ENCODE measurements at places on chromosomes 1 and 21.

GRCh38 chr1:52296345-52296744 lies 69.7 kb downstream of the CC2D1B start:
- DNase-seq, result no peak

GRCh38 chr1:164563721-164564360 lies 4.9 kb downstream of the PBX1 start:
- no peak for DNase-seq

DNA sequence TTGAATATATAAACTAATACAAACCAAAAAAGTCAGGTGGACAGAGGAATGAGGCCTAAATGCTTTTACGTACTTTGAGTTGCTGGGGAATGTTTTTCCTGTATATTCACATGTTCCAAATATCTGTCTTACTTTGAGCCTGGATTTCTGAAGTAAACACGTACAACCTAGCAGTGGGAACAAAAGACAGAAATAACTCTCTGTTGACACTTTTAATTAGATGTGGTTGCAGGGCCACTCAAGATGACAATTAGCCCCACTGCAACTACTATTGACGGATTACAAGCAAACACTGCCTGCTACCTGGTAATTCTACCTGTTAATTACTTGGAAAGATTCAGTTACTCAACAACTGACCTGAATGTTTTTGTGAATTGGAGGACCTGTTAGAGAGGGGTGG lies 196.9 kb downstream of the TTLL7 start:
- no peak for DNase-seq

GRCh38 chr1:8862528-8862927 lies 16.0 kb downstream of the ENO1 start:
- no peak for DNase-seq

DNA sequence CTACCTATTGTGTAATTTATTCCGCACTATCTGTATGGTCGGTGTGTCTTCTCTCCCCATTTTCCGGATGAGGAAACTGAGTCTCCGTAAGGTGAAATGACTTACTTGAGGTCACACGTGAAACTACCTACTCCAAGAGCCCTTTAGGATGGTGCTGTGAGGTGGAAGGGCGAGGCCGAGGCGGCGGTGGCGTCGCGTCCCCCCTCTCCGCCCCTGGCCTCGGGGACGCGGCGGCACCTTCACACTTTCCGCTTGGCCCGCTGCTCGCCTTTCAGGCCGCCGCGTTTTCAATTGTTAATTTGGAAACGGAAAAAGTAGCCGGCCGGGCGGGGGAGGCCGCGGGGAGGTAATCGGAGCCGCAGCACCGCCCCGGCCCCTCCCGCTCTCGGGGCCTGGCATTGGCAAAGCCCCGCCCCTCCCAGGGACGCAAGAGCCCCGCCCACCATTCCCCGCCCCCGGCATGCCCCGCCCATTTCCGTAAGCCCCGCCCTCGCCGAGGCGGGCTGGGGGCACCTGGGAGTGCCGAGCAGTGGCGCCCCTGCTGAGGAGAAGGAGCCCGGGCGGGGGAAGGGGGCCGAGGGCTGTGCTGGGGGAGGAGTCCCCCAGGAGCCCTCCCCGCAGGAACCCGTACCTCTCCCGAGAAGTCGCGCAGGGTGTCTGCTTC lies 18.6 kb downstream of the KCNQ4 start:
- DNase-seq, result peak; percentile 65

- DNase-seq, result no peak
Measured at GRCh38 chr1:155324717-155325602, 4.3 kb downstream of the RUSC1 start.

GRCh38 chr1:52511439-52511838 lies 41.5 kb downstream of the TUT4 start:
- DNase-seq, result no peak

GRCh38 chr1:226186124-226187018 lies at the start of gene ACBD3:
ACBD3 (minus strand) TSS chr1:226186741; CDS start chr1:226186675, 66 bp downstream.
- DNase-seq, result peak; percentile 74

DNA sequence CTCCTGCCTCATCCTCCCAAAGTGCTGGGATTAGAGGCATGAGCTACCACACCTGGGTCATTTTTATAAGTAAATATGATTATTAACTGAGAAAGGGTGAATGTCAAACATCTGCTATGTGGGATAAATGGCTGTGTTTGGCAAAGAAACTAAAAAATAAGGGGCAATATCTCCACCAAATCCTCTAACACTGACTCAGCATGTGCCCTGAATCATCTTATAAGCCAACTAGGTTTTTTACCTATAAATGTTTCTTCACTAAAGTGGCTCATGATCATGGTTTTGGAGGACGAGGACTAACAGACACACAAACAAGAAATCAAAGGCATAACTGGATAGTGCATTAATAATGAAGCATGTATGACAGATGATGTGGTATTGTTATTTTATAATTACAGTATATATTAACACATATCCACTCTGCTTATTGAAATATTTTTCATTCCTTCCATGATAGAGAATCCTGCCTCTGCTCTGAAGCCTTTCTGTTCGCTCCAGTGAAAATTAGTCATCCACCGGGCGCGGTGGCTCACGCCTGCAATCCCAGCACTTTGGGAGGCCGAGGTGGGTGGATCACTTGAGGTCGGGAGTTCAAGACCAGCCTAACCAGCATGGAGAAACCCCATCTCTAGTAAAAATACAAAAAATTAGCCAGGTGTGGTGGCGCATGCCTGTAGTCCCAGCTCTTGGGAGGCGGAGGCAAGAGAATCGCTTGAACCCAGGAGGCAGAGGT lies 11.7 kb upstream of the ARHGAP29 start:
- DNase-seq, result no peak

DNA sequence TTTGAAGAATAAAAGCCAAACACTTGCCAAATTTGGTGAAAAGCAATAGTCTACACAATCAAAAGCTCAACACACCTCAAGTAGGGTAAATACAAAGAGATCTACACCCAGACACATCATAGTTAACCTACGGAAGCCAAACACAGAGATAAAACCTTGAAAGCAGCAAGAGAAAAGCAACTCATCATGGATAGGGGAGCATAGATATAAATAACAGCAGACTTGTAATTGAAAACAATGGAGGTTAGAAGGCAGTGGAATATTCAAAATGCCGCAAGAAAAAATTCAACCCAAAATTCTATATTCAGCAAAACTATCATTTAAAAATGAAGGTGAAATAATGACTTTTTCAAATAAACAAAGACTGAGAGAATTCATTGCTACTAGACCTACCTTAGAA lies 105.1 kb downstream of the ITSN1 start:
- no peak for DNase-seq

- no peak for DNase-seq
Measured at GRCh38 chr1:229596925-229597699, 28.8 kb downstream of the TAF5L start.

GRCh38 chr1:90708236-90708786 lies 8.8 kb downstream of the BARHL2 start:
- DNase-seq, result no peak

DNA sequence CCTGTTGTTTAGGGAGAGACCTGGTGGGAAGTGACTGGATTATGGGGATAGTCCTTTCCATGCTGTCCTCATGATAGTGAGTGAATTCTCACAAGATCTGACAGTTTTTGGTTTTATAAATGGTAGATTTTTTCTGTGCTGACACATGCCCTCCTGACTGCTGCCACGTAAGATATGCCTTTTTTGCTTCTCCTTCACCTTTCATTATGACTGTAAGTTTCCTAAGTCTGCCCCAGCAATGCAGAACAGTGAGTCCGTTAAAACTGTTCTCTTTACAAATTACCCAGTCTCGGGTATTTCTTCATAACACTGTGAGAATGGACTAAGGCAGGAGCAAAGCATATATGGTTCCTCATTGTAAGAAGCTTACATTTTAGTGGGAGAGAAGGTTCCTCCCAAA lies 1727.2 kb downstream of the NCAM2 start:
- no peak for DNase-seq

DNA sequence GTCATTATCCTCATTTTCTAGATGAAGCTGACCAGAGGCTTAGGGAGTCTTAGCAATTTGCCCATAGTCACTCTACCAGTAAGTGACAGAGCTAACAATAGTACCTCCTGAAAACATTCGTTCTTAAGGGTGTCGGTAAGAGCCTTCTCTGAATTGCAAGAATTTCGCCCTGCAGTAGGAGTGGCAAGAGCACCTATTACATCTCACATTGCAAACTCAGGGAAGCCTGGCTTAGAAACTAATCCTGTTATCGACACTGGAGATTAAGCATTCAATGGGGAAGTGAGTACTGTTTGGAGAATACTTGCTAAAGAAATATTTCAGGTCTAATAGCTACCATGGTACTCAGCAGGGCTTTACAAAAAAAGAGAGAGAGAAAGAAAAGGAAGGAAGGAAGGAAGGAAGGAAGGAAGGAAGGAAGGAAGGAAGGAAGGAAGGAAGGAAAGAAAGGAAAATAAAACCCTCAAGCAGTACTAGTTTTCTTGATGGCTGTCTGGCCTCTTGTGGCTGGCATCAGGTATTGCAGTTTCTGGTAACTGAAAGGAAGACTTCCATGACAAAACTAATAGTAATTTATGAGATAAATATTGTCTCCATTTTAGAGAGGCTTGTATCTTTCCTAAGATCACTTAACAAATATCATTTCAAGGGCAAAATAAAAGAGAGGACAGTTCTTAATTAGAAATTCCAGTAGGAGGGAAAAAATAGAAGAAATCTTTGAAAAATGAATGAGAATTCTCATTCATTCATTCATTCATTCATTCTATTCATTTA lies 10.4 kb downstream of the C1orf226 start:
- DNase-seq, result no peak

DNA sequence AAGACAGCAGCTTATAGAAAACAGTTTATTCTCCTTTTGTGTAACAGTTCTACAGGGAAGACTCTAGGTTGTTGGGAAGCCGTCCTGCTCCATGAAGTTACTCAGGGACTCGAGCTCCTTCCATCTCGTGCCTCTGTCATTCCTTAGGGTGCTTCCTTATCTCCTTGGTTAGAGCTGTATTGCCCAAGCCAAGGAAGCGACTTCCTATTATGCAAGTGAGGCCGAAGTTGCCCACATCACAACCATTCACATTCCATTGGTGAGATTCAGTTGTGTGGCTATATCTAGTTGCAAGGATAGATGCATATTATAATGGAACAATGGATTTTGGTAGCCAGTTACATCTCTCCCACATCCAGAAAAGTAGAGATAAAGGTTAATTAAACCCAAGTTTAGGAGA lies 9.0 kb downstream of the GSTM5 start:
- DNase-seq, result no peak

- no peak for DNase-seq
Measured at GRCh38 chr1:221987860-221988520, 246.1 kb upstream of the DUSP10 start.

- no peak for DNase-seq
Measured at GRCh38 chr21:42518215-42518614, 4.6 kb downstream of the SLC37A1 start.

DNA sequence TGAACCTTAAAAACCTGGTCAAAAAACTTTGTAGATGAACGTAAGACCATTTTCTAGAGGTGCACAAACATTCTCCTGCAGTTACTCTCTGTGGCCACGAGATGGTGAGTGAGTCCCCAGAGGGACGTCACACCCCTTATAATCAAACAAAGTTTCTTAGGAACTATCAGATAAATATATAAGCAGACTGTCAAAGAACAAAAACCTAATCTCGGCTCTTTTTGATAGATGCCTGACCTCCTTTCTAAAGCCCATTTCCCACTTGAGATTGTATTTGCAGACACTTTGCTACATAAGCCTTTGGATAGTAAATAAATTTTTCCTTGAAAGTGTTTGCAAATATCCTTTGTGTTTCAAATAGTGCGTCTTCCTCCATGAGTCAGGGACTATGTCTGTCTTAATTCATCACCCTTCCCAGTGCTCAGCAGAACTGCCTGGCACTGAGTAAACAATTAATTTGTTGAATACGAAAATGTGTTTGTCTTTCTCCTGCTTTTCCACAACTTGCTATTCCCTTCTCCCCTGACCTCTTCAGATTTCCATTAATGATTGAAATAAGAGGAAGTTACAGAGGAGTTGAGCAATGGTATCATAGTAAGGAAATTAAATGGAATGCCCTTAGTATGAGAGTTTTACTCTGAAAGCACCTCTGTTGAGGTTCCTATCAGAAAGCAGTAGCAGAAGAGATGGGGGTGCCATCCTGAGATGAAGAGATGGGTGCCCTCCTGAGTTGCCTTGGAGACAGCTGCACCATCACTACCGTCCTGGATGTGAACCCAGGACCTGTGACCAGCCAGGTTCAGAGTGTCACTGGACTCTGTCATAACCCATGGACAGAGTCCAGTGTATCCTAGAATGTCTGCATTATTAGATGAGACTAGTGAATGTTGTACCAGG lies 57.8 kb upstream of the RAVER2 start:
- DNase-seq, result no peak

- no peak for DNase-seq
Measured at GRCh38 chr1:14748151-14748550, 149.7 kb downstream of the KAZN start.

DNA sequence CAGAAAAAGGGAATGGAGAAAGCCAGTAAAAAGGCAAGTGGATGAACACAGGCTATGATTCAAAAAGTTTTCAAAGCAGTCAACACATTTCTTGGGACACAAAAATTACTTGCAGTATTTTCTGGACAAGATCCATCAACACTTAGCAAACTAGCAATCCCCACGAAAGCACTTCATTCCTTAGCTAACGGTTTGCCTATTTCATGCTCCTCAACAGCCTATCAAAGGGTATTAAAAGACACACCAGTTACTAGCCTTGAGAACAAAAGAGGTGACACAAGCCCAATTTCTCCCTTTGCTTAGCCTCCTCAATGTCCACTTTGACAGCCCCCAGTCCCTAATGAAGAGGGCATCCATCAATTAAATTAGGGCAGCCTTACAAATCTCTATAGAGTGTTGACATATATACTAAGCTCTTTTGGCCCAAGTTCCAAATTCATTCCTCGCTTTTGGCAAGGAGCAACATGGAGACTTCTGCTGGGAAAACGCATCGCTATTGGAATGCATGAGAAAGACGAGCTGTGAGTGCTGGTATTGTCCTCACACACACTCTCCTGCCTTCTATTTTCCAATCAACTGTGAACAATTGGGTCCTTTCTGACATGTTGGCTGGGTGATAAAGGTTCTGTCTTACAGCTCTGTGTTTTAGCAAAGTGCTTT lies 180.0 kb downstream of the TNR start:
- no peak for DNase-seq

GRCh38 chr1:186754542-186755145 lies 74.1 kb upstream of the PLA2G4A start:
- DNase-seq, result no peak

GRCh38 chr1:118304722-118305359 lies 119.8 kb upstream of the SPAG17 start:
- DNase-seq, result no peak

DNA sequence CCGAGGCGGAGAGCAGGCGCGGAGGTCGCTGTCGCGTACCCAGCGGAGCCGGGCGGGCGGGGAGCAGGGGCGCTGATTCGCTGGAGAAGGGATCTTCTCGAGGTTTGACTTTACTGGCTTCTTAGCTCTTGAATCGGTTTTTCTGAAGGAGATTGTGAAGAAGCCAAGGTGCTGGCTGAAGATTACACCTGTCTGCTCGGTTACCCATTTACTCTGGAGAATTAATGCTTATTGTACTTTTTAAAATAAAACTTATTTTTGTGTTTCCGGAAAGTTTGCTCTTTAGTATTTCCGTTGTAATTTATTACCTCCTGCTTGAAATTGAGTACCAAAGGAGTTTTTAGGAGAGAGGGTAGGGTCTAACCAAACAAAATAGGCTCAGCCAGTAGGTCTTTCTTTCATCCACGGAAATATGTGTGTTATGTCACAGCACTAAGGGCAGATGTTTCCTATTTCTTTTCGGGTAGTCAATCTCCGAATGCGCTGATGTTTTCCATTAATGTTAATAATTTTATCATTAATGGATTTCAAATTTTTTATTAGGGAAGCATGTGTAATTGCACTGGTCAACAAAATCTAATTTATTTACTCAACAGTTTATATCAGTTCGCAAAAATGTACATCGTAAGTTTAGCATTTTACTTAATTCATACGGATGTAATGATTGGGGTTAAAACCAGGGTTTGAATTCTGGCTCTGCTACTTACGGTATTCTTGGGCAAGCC lies 510 bp upstream of the GNG5 start:
- DNase-seq, result no peak

Measured in activated T-helper 1 cell treated with anti-CD3 and anti-CD28 coated beads, Interleukin-2, amount 50 U/mL, for 16 hours (primary cell).